Right ventricle myocardium inferior (tissue), 1 donor: ENCODE measurements at places on chromosomes 1 and 21. TPM values are rescaled to one million over a fixed set of nuclear protein-coding genes. Genes with fewer than 3 reads are reported as not detected.

DNA sequence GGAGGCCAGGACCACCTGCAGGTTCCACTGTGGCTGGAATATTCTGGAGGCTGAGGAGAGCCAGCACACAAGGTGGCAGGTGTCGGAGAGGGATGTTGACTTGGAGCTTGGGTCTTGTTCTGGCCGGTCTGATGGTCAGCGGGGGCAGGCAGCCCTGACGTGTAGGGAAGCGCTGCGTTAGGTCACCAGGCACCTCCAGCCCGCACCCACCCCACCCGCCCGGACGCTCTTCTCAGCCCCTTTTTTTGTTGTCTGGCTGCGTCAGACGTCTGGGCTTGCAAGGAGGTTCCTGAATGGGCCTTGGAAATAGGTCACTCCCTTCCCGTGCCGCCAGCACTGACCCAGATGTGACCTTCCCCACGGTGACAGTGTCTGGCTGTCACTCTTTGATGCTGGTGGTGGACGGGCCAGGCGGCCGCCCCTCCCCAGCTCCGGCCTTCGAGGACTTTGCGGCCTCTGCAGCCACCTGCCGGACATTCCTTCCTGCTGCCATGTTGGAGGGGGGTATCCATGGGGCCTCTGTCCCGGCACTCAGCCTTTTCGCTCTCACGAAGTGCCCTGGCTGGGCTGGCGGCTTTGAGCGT is 30.1 kb downstream of the SPSB1 start:
- DNase-seq, result no peak

- no peak for DNase-seq
Observed at GRCh38 chr1:222466150-222466865, 81.6 kb downstream of the HHIPL2 start.

- DNase-seq, result no peak
Observed at GRCh38 chr1:149937759-149938158, 1.1 kb upstream of the MTMR11 start.

GRCh38 chr1:104406728-104407127 is 657.0 kb downstream of the AMY1C start:
- DNase-seq, result no peak

The TRIM45 gene
- 13.3 TPM for total RNA-seq

DNA sequence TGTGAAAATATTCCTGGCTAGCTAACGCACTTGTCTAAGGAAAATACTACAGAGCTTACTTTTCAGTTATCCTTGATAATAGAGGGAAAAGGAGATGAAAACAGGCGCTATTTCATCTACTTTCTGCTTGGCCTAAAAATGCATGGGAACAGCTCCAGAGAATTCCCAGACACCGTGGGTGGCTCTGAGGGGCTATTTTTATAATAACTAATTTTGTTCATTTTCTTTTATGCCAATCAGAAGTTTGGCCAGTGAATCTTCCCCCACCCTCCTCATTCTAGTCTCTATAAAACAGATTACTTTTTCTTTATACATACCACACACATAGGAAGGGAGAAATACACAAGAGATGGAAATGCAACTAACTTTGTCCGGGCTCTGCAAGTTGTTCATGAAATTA is 322.9 kb downstream of the SETD4 start:
- DNase-seq, result no peak

The COL6A2 gene
- 254 TPM for total RNA-seq
